Activated naive CD8-positive, alpha-beta T cell treated with anti-CD3 and anti-CD28 coated beads, Interleukin-2, amount 10 ng/mL, durations not matched to agents 7 days and 5 days (primary cell): ENCODE measurements at places on chromosomes 5 and 9. TPM values are rescaled to one million over a fixed set of nuclear protein-coding genes. Genes with fewer than 3 reads are reported as not detected.

Gene CCDC192
- total RNA-seq = not detected

Gene ISL1
- not detected for total RNA-seq

Gene PCDHA1
- not detected for total RNA-seq

Gene HK3
- 1.3 TPM for total RNA-seq

Gene COL23A1
- 0.60 TPM for total RNA-seq

Gene CTSV
- 0.33 TPM for total RNA-seq

Gene CDX1
- total RNA-seq = not detected

Gene MARVELD2
- 0.43 TPM for total RNA-seq

Gene BTNL8
- total RNA-seq = not detected
